Muscle of arm (tissue), 14 donors: ENCODE measurements at places on chromosomes 7 and 10. TPM values are rescaled to one million over a fixed set of nuclear protein-coding genes. Genes with fewer than 3 reads are reported as not detected.

The EGR2 gene
- polyA plus RNA-seq, result 6.8 TPM

The HHEX gene
- 7.6 TPM for polyA plus RNA-seq

The THSD7A gene
- 5.0 TPM for polyA plus RNA-seq

The OR2A1 gene
- polyA plus RNA-seq, result 0.23 TPM

The FAM237B gene
- polyA plus RNA-seq, result not detected

The HERC4 gene
- 28.6 TPM for polyA plus RNA-seq

The CACNB2 gene
- polyA plus RNA-seq, result 1.0 TPM

The CALML3 gene
- polyA plus RNA-seq, result 0.38 TPM

The MINDY4 gene
- polyA plus RNA-seq, result 4.5 TPM

The OPALIN gene
- polyA plus RNA-seq, result not detected

The TMEM236 gene
- polyA plus RNA-seq, result 0.23 TPM

The TRIM73 gene
- polyA plus RNA-seq, result 3.6 TPM

The ANXA8 gene
- polyA plus RNA-seq, result not detected

The C7orf25 gene
- polyA plus RNA-seq, result 1.8 TPM

The WNT8B gene
- polyA plus RNA-seq, result not detected

The ZNF365 gene
- polyA plus RNA-seq, result 0.20 TPM

The PRRT4 gene
- 28.9 TPM for polyA plus RNA-seq

The C10orf105 gene
- 0.29 TPM for polyA plus RNA-seq

The LLCFC1 gene
- polyA plus RNA-seq, result 0.58 TPM

The SCART1 gene
- 1.6 TPM for polyA plus RNA-seq

The LEP gene
- polyA plus RNA-seq, result not detected

The PRPS1L1 gene
- not detected for polyA plus RNA-seq

The DENND2A gene
- 52.7 TPM for polyA plus RNA-seq

The ZPBP gene
- polyA plus RNA-seq, result not detected

The CDC14C gene
- polyA plus RNA-seq, result not detected

The DYDC2 gene
- not detected for polyA plus RNA-seq

The ELN gene
- polyA plus RNA-seq, result 79.8 TPM

The ASZ1 gene
- polyA plus RNA-seq, result not detected

The INSYN2A gene
- polyA plus RNA-seq, result 0.92 TPM

The SEMA3D gene
- 29.7 TPM for polyA plus RNA-seq

The TRIL gene
- 34.9 TPM for polyA plus RNA-seq

The CCNY gene
- polyA plus RNA-seq, result 90.6 TPM

The C10orf67 gene
- 0.15 TPM for polyA plus RNA-seq

The TAS2R5 gene
- 0.71 TPM for polyA plus RNA-seq

The PON1 gene
- 0.43 TPM for polyA plus RNA-seq

The PLEKHA1 gene
- 36.6 TPM for polyA plus RNA-seq

The ZP3 gene
- polyA plus RNA-seq, result 3.6 TPM
